ENCODE measurements at places on chromosomes 2 and 18. TPM values are rescaled to one million over a fixed set of nuclear protein-coding genes. Genes with fewer than 3 reads are reported as not detected.

The FAP gene
- not detected for total RNA-seq

The TNFAIP6 gene
- total RNA-seq = not detected

The IL36A gene
- not detected for total RNA-seq

The SERPINB10 gene
- total RNA-seq = not detected

The ABCB11 gene
- total RNA-seq = 0.11 TPM

The GPBAR1 gene
- not detected for total RNA-seq

The FBLN7 gene
- 2.2 TPM for total RNA-seq

The QPCT gene
- total RNA-seq = not detected

The FLACC1 gene
- 5.9 TPM for total RNA-seq

The TXNDC2 gene
- 0.87 TPM for total RNA-seq

The SP140 gene
- 1.7 TPM for total RNA-seq

The SH3BP4 gene
- 47.3 TPM for total RNA-seq

The PIEZO2 gene
- total RNA-seq = not detected

The CAPN14 gene
- total RNA-seq = not detected

The TMEFF2 gene
- not detected for total RNA-seq

The CLEC4F gene
- not detected for total RNA-seq

The IL1RL2 gene
- 0.11 TPM for total RNA-seq

The SLC9A2 gene
- total RNA-seq = 8.8 TPM

The LGALSL gene
- total RNA-seq = 12.1 TPM

The SP5 gene
- 0.47 TPM for total RNA-seq

The ATF2 gene
- total RNA-seq = 15.0 TPM

The BCL2 gene
- 1.5 TPM for total RNA-seq

The EMILIN1 gene
- total RNA-seq = 0.69 TPM

The TLX2 gene
- 3.4 TPM for total RNA-seq

The IL36RN gene
- not detected for total RNA-seq

The MAPK4 gene
- not detected for total RNA-seq

The CCDC121 gene
- total RNA-seq = 2.7 TPM

The ASB18 gene
- 0.15 TPM for total RNA-seq

The C1QL2 gene
- total RNA-seq = not detected

The RTKN gene
- total RNA-seq = 138 TPM

The ZC3H8 gene
- 17.0 TPM for total RNA-seq

The HTR2B gene
- not detected for total RNA-seq

The TMEM200C gene
- 6.5 TPM for total RNA-seq

The ALKAL2 gene
- total RNA-seq = not detected

The PARD6G gene
- total RNA-seq = 5.4 TPM

The DLX2 gene
- 0.29 TPM for total RNA-seq

The KCTD1 gene
- total RNA-seq = 15.8 TPM

The APCDD1 gene
- not detected for total RNA-seq

The PLA2R1 gene
- 3.4 TPM for total RNA-seq

The EHD3 gene
- total RNA-seq = 4.4 TPM

The LDLRAD4 gene
- not detected for total RNA-seq

The SLC16A14 gene
- 12.4 TPM for total RNA-seq

The ERMN gene
- not detected for total RNA-seq

The LAMA1 gene
- not detected for total RNA-seq

The TDRD15 gene
- total RNA-seq = not detected

The ARHGEF33 gene
- 0.06 TPM for total RNA-seq

The CROCC2 gene
- total RNA-seq = not detected

The CRYBA2 gene
- 6.4 TPM for total RNA-seq

The C1GALT1C1L gene
- total RNA-seq = not detected

The UGT1A5 gene
- total RNA-seq = not detected

The LINC00305 gene
- total RNA-seq = not detected

The CCDC102B gene
- 2.2 TPM for total RNA-seq

The RAMP1 gene
- 248 TPM for total RNA-seq

The TMEM198 gene
- 1.1 TPM for total RNA-seq

The TRIP12 gene
- total RNA-seq = 113 TPM

The TMEM163 gene
- total RNA-seq = 0.12 TPM

The RNF125 gene
- total RNA-seq = 1.1 TPM

The KLHL41 gene
- total RNA-seq = 0.12 TPM

The FSHR gene
- total RNA-seq = not detected

The SCN3A gene
- total RNA-seq = 0.12 TPM

Measured in PC-3 (cell line).